Fibroblast of skin of left biceps (primary cell): ENCODE measurements at places on chromosomes 12 and 14.

DNA sequence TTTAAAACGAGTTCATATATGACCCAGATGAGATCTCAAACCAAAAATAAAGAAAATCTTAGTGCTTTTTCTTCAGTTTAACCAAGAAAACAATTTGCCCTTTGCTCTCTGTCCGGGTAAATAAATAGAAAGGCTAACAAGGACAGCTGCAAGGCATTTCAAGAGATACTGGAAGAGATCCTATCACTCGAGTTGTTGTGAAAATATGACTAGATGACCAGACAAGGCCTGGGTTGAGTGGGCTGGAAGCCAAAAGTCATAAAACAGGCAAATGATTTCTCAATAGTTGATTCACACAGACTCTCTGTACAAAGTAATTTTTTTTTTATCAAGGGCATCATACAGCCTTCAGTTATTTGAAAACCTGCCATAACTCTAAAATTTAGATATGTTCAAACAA lies 55.9 kb upstream of the AVPR1A start:
- DNase-seq, result no peak

DNA sequence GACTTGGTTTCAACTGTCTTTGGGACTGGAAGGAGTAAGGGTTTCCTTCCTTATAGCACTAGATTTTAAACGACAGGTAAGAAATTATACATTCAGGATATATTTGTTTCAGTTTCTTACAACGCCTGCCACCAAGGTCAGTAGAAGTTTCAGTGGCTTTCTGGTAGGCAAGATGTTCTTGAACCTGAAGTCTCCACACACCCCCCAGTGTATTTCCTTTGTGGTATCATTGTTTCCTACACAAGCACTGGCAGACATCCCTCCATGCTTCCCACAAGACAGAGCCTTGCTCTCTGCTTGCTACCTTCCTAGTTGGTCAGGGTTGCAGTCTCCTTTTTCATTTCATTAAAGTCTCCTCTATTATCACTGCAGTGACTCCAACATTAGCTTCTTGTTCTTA lies 283.1 kb downstream of the FLRT2 start:
- no peak for DNase-seq

GRCh38 chr12:108585864-108586263 lies 12.0 kb downstream of the TMEM119 start:
- DNase-seq, result no peak

DNA sequence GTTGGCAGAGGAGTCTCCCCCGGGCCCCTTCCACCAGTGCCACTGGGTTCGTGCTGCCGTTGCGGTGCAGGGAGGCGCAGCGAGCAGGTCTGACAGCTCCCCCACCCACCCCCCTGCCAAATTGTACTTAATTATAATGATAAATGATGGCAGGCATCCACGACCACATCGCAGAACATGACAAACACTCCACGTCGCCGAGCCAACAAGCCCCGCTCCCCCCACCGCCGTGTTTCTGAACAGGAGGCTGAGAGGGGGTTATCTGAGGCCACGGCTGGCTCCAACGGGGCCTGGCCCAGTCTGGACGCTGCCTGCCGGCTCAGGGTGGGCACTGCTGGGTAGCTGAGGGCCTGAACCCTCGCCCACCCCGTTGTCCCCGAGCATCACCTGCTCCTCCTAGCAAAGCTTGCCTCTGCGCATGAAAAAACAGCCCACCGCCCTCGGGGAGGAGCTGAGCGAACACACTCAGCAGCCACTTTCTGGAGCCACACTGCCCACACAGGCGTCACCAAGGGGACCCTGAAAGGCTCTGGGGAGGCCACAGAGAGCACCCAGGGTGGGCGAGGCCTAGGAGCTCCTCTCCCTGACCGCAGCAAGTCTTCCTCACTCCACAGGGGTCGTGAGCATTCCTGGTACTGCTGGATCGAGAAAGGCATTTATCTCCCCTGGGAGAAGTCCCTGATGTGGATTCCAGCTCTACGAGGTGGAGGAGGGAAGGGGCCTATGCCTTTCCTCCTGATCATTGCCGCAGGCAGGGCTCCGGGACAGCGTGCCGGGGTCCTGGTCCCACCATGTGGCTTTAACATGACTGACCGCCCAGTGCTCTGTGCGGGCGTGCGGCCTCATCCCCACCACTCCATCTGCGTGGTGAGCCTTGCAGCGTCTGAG lies 35.4 kb upstream of the DIO3 start:
- no peak for DNase-seq

GRCh38 chr12:27428466-27428865 lies 18.1 kb upstream of the SMCO2 start:
- DNase-seq, result no peak

DNA sequence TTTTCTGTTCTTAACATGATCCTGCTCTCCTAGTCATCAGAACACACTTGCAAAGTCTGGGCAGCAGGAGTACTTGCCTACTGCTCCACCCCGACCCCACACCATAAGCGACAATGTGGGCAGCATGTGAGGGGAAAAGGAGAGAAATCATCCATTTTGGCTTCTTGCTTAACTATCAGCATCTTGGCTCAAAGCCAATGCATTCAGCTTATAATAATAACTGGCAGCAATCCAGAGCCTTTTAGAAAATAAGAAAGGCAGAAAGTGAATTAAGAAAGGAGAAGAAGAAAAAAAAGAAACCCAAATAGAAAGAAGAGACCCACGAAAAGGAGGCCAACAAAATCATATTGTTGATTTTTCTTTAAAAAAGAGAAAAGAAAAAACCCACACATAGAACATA lies 930.8 kb downstream of the BCL11B start:
- no peak for DNase-seq

- DNase-seq, result no peak
Observed at GRCh38 chr14:68262567-68262966, 443.0 kb downstream of the RAD51B start.

DNA sequence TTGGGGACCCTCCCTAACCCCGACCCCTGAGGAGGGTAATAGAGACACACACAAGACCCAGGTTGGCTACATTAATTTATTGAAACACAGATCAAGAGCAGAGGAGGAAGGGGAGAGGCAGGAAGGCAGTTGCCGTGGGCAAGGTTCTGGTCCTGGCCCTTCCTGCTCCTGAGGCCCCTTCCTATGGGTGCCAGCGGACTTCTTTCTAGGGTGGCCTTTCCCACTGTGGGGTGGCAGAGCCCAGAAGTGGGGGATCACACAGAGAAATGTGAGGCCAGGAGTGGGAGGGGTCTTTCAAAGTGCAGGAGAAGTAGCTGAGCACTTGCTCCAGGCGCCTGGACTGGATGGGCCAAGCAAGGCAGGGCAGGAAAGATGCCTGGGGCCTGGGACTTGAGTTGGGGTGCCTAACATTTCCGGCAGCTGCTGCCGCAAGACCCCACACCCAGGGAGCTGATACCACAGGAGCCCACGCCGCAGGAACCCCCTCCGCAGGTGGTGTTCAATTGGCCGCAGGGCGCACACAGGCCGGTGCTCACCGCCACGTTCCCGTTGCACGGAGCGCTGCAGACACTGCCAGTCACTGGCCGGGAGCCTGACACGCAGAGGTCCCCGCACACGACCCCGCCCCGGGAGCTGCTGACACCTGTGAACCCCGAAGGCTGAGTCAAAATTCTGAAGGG lies 5.3 kb downstream of the KRT81 start:
- DNase-seq, result no peak

- DNase-seq, result no peak
Observed at GRCh38 chr14:41055589-41055988, 551.1 kb upstream of the LRFN5 start.

DNA sequence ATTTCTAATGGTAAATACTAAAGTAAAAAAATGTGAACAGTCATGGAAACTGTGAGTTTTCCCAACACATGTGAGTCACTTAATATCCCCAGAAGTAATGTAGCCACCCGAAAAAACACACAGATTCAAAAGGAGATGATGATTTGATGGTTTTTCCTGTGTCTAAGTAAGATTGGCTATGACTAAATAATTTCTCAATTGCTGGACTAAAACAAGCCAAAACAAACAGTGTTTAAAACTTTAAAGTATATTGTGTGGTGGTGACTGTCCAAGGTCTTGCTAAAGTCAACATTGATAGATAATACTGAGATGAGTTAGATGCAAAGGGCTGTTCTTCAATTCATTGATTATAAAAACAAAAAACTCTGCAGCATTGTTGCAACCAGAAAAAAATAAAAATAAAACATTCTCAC lies 89.6 kb upstream of the SOX5 start:
- peak; percentile 65 for DNase-seq

- DNase-seq, result no peak
Observed at GRCh38 chr12:116541547-116542344, 17.4 kb upstream of the MAP1LC3B2 start.

DNA sequence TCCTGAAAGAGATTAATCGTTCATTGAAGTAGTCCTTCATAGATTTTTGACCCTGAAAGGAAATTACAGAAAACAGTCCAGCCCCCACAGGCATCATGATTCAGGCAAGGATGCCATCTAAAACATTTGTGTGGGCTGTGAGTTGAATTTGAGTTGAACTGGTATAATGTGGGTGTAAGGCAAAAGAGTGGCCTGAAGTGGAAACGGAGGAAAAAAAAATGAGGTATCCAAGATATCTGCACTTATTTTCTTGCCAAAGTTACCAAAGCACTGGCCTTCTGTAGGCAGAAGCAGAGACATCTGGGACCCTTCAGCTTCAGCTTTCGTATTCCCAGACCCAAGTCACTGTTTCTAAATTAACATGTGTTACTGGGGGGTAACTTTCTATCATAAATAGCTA lies 105.1 kb upstream of the DIO2 start:
- DNase-seq, result no peak

DNA sequence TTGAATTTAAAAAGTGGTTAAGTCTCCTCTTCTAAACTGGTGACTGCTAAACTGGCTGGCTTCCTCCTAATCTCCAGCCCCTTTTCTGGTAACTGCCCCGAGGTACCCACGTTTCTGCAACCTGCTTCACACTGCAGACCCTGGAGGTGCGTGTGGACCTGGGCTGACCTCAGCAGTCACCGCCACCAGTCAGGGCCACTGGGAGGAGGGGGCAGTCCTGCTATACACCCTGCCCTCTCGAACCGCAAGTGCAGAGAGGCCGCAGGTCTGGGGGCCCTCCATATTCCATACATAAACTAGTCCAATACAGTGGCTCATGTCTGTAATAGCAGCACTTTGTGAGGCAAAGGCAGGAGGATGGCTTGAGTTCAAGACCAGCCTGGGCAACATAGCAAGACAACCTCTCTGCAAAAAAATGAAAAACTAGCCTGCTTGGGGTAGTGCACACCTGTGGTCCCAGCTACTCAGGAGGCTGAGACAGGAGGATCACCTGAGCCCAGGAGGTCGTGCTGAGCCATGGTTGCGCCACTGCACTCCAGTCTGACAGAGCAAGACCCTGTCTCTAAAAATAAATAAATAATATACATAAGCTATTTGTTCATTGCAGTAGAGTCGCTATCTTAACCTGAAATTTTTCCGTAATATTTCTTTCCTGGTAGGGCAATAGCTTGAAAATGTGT lies 25.6 kb downstream of the VPS37B start:
- no peak for DNase-seq

DNA sequence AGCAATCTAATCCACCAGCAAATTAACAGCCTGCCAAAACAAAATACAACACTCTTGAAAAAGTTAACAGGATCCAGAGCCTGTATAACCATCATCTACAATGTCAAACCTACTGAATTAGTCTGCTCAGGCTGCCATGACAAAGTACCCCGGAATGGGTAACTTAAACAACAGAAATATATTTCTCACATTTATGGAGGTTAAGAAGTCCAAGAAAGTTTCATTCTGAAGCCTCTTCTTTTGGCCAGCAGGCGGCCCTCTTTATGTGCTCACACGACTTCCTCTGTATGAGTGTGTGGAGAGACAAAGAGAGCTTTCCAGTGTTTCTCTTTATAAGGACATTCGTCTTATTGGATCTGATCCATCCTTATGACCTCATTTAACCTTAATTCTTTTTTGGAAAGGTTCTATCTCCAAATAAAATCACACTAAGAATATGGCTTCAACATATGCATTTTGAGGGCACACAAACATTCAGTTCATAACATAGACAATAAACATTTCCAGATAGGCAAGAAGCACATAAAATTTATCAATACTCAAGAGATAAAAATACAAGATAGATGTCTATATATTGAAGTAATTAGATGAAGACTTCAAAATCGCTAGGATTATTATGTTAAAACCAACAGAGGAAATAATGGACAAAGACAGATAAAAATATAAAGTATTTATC lies 5.9 kb upstream of the RERG start:
- DNase-seq, result peak; percentile 12

DNA sequence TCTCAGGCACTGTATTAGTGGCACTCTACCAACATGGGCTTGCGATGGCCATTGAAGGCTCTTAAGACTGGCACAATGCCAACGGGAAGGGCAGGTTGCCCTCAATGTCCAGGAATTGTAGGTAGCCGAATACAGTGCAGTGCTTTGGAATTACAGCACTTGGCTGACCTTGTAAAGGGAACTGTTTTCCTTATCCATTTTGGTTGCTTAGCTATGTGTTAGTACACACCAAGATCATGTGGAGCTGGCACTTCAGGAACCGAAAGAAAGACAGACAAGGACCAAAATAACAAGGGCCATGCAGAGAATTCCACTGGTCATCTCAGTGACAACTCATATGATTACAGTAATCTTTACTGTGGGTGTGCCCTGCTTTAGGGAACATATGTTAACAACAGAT lies 72.7 kb downstream of the DYRK2 start:
- DNase-seq, result no peak

GRCh38 chr12:542395-543113 lies 82.8 kb downstream of the B4GALNT3 start:
- no peak for DNase-seq

DNA sequence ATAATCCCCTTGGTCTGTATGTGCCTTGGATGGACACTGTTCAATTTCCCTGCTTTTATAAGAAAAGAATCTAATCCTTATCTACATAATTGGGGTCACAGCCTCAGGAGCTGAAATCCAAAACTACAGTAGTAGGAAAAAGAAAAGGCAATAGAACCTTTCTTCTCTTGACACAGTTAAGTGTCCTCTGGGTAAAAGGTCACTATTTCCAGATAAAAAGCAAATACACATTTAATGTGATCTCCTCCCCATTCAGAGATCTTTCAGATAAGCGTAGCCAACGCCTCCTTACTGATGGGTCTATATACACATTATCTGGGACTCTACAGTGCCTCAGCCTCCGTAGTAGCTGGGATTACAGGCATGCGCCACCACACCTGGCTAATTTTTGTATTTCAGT lies 73.4 kb downstream of the CLIP1 start:
- DNase-seq, result no peak

- no peak for DNase-seq
Observed at GRCh38 chr12:563250-563781, 99.9 kb downstream of the NINJ2 start.
